CD4-positive, alpha-beta T cell treated with Interleukin-15 for 4 hours (primary cell): ENCODE measurements at places on chromosomes 11 and 22.

- DNase-seq, result no peak
Observed at GRCh38 chr11:126891556-126892217, 108.9 kb downstream of the KIRREL3 start.

DNA sequence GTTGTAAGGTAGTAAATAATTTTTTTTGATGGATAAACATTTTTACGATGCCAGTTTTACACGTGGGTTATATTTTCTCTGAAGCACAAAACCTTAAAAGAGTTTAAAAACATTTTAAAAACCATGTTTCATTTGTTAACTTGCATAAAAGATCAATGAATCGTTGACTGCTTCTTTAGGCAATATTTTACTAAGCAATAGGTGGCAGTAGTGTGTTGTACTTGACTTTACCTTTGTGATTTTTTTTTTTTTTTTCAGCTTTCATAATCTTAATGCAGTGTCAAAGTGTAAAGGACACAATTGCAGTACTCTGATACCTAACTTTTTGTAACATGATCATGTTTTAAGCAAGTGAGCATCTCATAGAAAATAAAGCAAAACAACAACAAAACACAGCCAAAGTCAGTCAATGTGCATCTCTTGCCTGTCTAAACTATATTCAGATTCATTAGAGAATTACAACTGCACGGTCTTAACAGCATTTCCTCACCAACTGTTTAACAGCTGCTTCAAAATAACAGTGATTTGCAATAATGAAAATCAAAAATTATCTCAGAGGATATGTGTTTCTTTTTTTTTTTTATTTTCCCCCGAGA lies 27.7 kb downstream of the DNAJC24 start:
- peak; percentile 15 for DNase-seq

DNA sequence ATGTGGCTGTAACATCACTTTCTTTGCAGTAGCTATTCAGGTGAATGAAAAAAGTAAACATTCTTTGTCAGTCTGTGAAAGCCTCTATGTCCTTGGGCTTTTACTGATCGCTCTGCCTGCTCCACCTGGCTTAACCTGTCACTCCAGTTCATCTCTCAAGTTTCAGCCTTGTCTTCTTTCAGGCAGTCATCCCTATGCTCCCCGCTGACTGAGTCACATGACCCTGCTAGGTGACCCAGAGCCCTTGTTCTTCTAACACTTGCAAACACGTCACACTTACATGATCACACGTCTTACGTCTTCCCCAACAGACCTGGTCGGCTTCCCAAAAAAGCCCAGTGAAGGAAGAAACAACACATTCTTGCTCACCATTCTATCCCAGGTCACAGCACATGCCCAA lies 499.3 kb upstream of the TENM4 start:
- DNase-seq, result no peak

- DNase-seq, result no peak
Observed at GRCh38 chr11:71245601-71246391, 6.6 kb downstream of the SHANK2 start.
